ENCODE measurements at places on chromosomes 4 and X.

GRCh38 chr4:78298618-78299017 is 241.5 kb downstream of the FRAS1 start:
- no peak for DNase-seq

GRCh38 chr4:150318971-150319370 is 240.7 kb downstream of the DCLK2 start:
- no peak for DNase-seq

DNA sequence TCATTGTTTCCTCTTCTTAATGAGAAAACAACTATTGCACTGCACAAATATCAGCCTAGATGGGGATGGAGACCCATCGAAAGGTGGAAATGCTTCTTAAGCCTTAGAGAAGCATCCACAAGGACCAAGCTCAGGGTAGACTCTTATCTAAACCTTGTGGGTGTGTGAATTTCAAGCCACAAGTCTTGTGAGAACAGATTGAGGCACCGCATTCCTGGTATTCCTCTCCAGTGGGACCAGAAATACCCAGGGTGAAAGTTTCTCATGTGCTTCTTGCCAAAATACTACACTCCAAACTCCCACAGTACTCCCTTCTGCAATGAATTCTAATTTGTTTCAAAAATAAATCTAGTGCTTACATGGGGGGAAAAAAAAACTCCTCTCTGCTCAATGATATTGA is 375.6 kb downstream of the PDGFC start:
- DNase-seq = no peak

- DNase-seq = no peak
Observed at GRCh38 chr4:147732518-147733235, 789 bp downstream of the ARHGAP10 start.

DNA sequence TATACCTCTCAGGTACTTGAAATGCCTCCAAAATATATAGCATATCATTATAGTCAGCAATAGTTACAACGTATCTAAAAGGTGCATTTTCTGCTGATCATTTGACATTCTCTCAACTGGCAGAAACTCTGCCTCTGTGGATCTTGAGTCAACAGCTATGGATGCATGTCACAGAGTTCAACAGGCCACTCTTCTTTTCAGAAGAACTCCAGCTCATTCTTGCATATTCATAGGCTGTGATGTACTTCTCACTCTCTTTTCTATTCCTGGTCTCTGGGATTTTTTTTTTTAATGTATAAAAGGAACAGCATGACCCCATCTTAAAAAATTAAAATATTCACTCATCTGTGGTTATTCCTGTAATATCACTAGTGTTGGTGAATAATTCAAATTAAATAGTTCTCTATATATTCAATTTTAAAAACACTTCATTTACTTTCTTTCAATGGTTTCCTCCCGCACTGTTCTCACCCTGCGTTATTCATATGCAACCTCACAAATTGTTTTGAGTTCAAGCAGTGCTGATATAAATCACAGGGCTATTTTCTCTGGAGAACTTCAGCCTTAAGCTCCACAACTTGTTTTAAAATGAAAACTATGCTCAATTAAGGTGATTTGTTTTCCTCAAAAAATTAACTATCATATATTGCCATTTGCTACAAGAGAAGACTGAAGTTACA is 1111.2 kb upstream of the ADGRL3 start:
- no peak for DNase-seq

DNA sequence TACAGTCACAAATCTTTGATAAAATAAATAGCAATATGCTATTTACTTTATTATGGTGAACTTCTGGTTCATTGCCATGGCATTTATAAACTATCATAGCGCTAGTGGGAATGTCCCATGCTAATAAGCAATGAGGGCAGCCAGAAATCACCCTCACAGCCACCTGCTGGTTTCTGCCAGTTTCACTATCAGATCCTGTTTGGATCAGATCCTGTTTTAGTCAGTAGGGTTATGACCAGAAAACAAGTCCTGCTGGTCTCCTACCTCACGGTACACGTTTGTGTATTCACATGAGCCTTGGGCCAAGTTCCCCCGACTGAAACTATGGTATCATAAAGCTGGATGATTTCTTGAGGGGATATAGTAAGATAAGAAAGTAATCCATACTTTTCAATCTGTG is 17.7 kb downstream of the FOXR2 start:
- DNase-seq = no peak

- no peak for DNase-seq
Observed at GRCh38 chrX:103562801-103563200, 22.5 kb upstream of the TCEAL4 start.

DNA sequence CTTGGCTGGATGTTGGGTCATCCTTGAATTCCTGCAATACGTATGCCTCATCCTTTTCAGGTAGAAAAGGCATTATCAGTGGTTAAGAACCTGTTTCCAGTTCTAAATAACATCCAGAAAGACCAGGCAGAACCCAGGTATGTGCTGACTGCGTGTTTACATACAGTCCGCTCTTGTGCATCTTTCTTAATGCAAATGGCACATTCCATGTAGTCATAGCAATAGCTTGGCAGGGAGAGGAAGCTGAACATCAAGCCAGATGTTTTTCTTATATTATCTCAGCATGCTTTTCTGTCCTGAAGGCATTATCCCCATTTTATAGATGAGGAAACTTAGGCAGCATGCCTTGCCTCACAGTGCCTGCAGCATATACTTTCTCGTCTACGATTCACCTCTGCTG is 2.1 kb downstream of the DCLK2 start:
- DNase-seq = no peak

DNA sequence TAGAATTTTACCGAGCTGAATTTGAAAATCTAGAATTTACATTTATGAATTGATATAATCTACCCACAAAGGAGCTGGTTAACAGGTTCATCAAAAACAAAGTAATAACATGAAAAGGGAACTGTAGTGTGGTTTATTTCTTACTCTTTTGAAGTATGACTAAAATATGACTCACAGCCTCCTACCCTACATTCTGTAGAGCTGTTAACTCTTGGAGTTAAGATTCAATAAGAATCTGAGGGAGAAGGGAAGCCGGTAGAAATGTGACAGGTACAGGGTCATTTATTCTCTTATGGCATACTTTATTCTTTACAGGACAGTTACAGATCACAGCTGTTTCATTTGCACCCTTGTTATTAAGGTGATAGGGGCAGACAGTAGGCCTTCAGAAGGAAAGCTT is 132.2 kb upstream of the FAM47B start:
- DNase-seq = no peak

DNA sequence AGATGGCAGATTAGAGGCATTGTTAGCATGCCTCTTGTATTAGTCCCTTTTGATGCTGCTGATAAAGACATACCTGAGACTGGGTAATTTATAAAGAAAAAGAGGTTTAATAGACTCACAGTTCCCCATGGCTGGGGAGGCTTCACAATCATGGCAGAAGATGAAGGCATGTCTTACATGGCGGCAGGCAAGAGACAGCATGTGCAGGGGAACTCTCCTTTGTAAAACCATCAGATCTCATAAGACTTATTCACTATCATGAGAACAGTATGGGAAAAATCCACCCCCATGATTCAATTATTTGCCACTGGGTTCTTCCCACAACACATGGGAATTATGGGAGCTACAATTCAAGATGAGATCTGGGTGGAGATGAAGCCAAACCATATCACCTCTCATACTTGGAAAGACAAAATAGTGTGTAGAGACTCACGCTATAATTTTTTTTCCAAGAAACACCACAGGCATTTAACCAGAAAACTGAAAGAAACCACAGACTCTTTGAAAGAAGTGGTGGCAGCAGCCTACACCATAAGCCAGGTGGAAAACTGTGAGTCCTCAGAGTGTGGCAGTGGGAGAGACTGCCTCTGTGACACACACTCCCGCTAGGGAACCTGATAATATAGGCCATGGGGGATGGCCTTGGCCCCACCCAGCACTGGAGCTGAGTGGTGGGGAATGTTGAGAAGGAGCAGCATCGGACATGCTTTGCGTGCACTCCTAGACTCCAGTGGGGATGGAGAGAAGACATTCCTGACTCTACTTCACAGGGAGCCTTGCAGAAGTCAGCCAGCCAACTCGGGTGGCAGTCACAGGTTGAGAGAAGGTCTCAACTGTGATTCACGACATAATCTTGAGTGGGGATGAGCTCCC is 51.5 kb downstream of the SLC2A9 start:
- no peak for DNase-seq

DNA sequence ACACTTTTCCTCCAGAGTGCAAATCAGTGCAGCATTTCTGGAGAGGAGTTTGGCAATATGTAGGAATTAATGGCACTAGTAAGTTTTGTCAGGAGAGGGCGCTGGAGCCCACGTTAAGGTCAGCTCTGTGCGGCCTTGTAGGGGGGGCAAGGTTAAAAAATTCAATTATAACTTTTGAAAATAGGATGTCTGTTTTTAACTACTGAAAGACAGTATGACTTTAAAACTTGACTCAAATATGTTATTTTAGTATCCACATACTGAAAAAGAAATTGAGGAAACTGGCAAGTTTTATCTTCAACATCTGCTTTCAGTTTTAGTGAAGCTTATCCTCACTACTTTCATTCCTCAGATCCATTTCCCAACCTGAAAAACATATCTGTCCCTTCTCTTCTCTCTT is 30.9 kb upstream of the HSD17B13 start:
- DNase-seq = peak; percentile 63

DNA sequence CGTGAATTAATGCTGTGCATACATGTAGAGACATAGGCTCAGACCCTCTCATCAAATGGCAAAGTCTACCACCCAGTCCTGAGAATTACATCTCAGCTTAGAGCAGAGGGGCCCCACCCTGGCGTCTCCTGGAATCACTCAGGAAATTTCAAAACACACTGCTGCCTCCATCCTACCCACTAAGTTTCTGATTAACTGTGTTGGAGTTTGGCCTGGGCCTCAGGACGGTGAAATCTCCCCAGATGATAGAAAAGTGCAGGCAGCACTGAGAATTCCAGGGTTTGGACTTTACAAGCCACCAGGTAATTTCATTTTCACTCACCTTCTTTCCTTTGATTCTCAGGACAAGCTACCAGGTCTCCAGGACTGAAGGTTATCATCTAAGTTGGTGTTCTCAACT is 3.3 kb upstream of the FAM9C start:
- DNase-seq = no peak

DNA sequence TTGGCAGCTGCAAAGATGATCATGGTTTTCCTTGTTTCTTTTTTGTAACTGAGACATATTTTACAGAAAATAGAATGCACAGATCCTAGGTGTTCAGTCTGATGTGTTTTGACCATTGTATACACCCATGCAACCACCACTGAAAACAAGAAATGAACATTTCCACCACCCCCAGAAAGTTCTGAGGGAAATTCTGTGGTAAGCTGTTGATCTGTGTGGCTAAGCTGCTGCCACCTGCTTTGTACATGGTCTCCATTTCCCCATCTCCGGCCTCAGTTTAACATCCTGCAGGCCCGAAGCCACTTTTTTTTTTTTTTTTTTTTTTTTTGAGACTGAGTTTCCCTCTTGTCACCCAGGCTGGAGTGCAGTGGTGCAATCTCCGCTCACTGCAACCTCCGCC is 65.3 kb downstream of the NYX start:
- no peak for DNase-seq

DNA sequence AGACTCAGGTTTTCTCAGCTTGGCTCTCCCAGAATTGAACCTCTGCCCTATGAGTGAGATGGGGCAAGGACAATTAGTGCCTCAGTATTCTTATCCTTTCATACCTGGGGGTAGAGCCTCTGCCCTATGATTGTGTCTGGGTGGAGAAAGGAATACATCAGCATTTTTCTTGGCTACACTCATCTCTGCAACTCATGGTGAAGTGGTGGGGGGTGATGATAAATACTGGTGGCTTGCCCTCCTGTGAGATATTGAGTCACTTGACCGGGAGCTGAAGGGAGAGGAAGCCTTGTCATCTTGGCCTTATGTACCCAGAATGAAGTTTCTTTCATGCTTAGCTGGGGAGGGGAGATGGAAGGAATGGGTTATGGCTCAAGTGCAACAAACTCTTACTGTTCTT is 71.3 kb upstream of the ENOX2 start:
- DNase-seq = no peak

GRCh38 chrX:30941898-30942297 is 52.8 kb upstream of the TAB3 start:
- DNase-seq = no peak

DNA sequence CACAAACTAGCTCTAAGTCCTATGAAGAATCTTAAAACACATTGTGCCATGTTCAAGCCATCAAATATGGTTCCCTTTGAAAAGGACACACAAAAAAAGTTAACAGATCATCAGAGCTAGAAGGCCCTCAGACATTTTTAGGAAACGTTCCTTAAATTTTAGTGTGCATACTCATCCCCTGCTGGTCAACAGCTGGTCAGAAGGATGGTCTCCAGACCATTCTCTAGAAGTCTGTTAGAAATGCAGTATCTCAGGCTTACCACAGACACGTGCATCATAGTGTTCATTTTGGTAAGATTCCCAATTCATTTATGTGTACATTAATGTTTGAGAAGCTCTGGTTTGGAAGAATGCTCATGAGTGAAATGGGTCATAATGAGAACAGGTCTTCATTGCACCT is 523.1 kb downstream of the INPP4B start:
- DNase-seq = no peak

DNA sequence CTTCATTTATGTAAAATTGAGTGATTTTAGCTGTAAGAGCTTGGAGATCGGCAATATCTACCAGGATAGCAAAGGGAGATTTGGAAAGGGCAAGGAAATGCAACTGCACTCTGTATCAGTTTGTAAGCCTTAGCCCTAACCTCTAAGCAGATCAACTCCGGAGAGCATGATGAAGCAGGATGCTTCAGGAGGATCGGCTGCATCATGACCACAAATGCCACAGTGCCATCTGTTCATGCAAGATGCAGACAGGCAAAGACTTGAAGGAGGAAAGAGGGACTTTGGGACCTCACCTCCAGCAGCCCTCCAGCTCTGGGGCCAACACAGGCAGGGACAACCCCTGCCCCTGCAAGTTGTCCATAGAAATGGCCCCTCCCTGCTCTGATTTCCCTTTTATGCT is 377.6 kb upstream of the GATB start:
- DNase-seq = no peak

- no peak for DNase-seq
Observed at GRCh38 chrX:33078273-33078672, 133.1 kb downstream of the DMD start.

DNA sequence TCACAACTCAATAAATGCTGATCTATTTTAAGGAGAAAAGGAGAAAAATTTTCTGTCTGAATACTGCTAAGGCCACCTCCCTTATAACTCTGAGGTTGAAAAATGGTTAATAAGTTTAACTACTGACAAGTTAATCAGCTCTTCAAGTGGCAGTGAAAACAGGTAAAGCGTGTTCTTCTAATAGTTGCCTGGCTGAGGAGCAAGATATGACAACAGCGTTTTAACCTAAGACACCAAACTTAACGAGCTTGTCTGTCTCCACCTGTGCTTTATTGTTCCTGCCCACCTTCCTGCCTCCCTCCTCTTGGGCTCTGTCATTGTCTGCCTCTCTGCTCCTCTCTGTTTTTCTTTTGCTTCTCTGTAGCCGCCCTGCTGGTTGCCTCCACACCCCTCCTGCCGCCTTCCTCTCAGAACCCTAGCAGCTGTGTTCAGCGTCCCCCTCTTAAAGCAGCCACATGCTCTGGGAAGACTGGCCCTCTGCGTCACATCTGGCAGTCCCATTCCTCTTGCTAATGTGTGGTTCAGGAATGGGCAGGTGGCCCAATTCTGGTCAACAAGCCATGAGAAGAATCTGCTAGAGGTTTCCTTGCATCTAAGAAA is 4.3 kb upstream of the TSPAN5 start:
- peak; percentile 57 for DNase-seq

GRCh38 chrX:16836371-16836770 is 33.8 kb downstream of the RBBP7 start:
- DNase-seq = no peak

GRCh38 chr4:72323227-72323626 is 245.8 kb downstream of the ADAMTS3 start:
- no peak for DNase-seq

GRCh38 chr4:112673686-112674085 is 36.7 kb downstream of the LARP7 start:
- no peak for DNase-seq

All from CD4-positive, alpha-beta T cell (primary cell).